Posterior vena cava (tissue), 2 donors: ENCODE measurements at places on chromosomes 7 and 10. TPM values are rescaled to one million over a fixed set of nuclear protein-coding genes. Genes with fewer than 3 reads are reported as not detected.

GRCh38 chr10:101091546-101092290 lies 29.9 kb downstream of the KAZALD1 start:
- no peak for DNase-seq

GRCh38 chr10:95909561-95909960 lies 1.8 kb downstream of the CC2D2B start:
- no peak for DNase-seq

- DNase-seq = no peak
Measured at GRCh38 chr7:41682422-41682821, 20.5 kb downstream of the INHBA start.

GRCh38 chr10:128095753-128096469 lies 30.3 kb downstream of the MKI67 start:
- no peak for DNase-seq

GRCh38 chr10:68101066-68101465 lies 8.2 kb upstream of the MYPN start:
- no peak for DNase-seq

- peak; percentile 14 for DNase-seq
Measured at GRCh38 chr7:101941481-101942383, 124.3 kb downstream of the CUX1 start.

- DNase-seq = no peak
Measured at GRCh38 chr10:5996696-5997095, 19.4 kb upstream of the IL15RA start.

DNA sequence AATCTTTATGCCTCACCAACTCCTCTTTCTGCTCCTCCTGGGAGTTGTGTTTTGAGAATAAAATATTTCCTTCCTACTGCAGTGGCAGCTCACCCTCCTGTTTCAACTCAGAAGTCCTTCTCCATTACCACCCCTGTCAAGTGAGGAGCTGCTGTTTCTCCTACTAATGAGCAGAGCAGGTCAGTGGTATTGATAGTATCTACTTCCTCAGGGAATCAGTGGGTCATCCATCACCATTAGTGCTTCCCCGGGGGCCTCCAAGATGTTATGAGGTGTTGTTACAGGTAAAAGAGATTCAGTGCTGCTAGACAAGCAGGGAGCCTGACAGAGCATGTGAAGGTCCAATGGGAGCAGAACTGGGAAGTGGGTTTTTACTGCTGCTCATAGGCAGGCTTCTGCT lies 795.2 kb downstream of the REEP3 start:
- DNase-seq = no peak

GRCh38 chr10:72000073-72001032 lies 36.2 kb downstream of the CHST3 start:
- DNase-seq = no peak

DNA sequence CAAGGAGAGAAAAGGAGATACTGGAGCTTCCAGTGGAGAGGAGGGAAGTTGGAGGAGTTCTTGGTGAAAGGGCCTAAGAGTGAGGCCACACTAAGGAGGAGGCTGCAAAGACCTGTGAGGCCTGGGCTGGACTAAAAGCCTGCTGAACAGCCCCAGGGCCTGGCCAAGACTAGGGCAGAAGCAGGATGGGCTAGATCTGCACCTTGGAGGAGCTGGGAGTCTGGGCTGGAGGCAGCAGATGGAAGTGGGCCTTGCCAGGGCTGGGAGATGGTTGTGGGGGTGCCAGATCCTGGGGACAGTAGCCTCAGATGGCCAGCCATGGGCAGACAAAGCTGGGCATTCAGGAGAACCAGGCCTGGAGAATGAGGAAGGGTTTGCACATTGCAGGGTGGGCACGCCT lies 6.5 kb upstream of the PURB start:
- peak; percentile 80 for DNase-seq

GRCh38 chr10:96606216-96606615 lies 19.4 kb upstream of the TM9SF3 start:
- no peak for DNase-seq

GRCh38 chr7:73988197-73988596 lies 39.8 kb upstream of the ELN start:
- DNase-seq = no peak

- no peak for DNase-seq
Measured at GRCh38 chr10:44925224-44925623, 14.1 kb downstream of the TMEM72 start.

DNA sequence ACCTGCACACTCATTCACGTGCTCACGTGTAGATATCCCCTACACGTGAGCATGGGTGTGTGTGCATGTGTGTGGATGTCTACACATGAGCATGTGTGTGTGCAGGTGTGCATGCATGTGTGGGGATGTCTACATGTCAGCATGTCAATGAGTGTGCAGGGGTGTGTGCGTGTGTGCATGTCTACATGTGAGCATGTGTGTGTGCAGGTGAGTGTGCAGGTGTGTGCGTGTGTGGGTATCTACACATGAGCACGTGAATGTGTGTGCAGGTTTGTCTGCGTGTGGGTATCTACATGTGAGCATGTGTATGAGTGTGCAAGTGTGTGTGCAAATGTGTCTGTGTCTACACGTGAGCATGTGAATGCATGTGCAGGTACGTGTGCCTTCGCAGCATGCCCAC lies 274.8 kb downstream of the PTPRN2 start:
- DNase-seq = no peak

GRCh38 chr10:86160890-86161585 lies 205.6 kb downstream of the GRID1 start:
- DNase-seq = peak; percentile 40

DNA sequence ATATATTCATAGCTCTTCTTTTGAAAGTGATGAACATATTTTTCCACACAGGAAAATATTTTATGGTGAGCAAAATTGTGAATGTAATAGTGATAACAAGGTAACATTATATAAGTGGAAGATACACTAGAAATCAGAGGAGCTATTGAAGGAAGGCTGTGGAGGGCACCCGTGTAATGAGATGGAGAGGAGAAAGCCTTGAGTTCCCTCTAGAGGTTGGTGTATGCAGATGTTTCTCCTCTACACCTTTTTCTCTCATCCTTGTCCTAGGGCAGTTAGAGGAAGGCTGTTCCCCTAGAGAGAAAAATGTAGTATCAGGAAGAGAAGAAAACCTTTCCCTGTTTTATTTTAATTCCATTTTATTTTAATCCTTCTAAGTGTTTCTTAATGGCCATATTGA lies 54.6 kb upstream of the NRG3 start:
- no peak for DNase-seq

GRCh38 chr7:101917566-101917965 lies 100.1 kb downstream of the CUX1 start:
- DNase-seq = no peak

- DNase-seq = no peak
Measured at GRCh38 chr10:51141010-51141409, 66.7 kb downstream of the PRKG1 start.

DNA sequence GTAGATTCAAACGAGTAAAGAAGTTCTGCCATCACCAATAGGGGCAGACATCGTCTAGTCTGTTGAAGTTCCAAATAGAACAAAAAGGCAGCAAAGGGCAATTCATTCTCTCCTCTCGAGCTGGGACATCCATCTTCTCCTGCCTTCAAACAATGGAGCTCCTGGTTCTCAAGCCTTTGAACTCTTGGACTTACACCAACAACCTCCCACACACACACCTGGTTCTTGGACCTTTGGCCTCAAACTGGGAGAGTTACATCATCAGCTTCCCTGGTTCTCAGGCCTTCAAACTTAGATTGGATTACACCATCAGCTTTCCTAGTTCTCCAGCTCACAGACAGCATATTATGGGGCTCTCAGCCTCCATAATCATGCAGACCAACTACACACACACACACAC lies 9.8 kb upstream of the GIMAP5 start:
- DNase-seq = no peak

- DNase-seq = no peak
Measured at GRCh38 chr7:96928965-96929364, 76.4 kb upstream of the DLX6 start.

- no peak for DNase-seq
Measured at GRCh38 chr7:92121681-92122080, 12.6 kb downstream of the CYP51A1 start.

DNA sequence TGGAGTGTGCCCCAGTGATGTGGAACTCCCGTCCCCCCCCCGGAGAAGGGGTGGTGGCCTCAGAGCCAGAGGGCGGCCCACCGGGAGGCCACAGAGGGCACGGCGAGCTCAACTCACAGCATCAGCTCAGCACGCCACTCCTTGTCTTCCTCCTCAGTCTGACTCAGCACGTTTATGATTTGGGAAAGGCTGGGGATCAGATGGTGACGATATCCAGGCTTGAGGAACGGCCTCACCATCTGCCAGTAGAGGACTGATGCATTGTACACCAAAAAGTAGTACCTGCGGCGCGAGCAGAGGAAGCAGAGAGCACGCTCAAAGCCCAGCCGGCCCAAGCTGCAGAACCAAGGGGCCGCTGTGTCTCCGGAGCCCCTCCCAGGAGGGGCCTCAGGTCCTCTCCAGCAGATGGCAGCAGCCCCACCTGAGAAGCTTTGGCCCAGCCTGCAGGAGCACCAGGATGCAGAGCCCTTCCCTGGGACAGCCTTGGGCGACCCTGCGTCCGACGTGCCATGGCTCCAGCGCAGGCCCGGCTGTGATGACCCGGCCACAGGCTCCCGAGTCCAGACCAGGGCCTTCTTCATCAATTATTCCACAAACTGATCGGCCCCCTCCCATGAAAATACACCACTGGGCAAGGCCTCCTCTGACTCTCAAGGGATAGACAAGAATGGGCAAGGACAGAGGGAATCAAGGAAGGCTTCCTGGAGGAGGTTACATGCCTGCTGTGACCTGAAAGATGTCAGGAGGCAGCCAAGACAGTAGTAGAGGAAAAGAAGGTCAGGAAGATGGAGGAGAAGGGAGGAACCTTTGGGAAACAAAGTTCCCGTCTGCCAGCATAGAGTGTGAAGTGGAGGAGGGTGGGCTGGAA lies 3.7 kb downstream of the CFAP46 start:
- peak; percentile 78 for DNase-seq

GRCh38 chr10:15868006-15868405 lies 7.7 kb upstream of the MINDY3 start:
- DNase-seq = no peak

DNA sequence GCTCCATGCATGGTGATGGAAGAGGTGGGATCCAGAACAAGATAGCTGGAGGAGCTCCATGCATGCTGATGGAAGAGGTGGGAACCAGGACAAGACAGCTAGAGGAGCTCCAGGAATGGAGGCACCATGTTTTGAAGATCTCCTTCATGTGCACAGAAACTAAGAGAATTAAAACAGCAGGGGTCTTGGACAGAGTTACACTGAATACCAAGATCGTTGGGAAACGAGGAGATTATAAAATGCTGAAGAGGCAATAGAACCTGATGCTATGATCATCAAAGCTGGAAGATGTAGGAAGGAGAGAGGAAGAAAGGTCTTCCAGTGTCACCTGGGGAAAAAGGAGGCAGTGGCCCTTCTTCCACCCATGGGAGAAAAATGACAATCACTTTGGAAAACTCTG lies 193.6 kb upstream of the PFKP start:
- no peak for DNase-seq

DNA sequence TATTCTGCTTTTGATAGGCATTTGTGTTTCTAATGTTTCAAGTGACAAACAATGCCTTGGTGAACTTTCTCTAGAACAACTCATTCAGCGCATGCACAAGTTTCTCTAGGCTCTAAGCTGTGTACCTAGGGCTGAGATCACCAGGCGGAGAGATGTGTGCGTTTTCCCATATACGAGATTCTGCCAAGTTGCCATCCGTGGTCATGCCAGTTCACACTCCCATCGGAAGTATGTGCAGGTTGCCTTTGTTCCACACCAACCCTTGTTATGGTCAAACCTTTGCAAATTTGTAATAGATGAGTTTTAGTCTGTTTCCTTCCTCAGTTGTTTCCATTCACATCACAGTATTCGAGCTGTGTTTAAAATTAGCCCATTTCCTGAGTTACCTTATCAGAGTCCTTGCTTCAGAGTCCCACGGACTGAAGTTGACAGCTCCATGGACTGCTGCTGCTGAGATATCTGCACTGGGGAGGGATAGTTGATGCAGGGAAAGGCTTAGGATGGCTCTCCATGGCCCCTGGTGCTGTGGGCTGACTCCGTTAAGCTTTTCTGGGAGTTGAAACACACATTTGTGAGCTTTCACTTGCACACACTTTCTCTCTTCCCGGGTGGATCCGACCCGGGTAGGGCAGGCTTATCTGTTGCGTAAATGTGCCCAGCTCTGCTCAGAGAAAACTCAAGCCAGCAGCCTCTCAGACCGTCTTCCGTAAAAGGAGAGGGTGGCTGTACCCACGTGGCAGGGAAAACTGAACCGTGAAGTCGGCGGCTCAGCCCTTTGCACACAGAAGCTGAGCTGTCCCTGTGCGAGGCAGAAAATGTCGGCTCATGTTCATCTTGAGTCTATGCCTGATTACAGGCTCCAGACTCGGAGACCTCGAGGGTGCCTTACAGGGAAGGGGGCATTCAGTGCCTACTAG lies 49.4 kb downstream of the HK1 start:
- DNase-seq = peak; percentile 91

The CH25H gene
- total RNA-seq = 2.3 TPM

The PDSS1 gene
- 4.1 TPM for total RNA-seq

The LRRD1 gene
- 0.19 TPM for total RNA-seq

The GNG11 gene
- 24.1 TPM for total RNA-seq

The ASNS gene
- 42.5 TPM for total RNA-seq

The TFPI2 gene
- 4.9 TPM for total RNA-seq

The CCDC3 gene
- 108 TPM for total RNA-seq

The COG5 gene
- total RNA-seq = 50.2 TPM

The UNC5B gene
- 8.4 TPM for total RNA-seq

The ANKRD16 gene
- total RNA-seq = 3.6 TPM

The DLX6 gene
- 1.5 TPM for total RNA-seq

The FOXI2 gene
- 0.14 TPM for total RNA-seq

The GLI3 gene
- total RNA-seq = 24.8 TPM

The LLCFC1 gene
- not detected for total RNA-seq

The EPO gene
- not detected for total RNA-seq
